ENCODE measurements at places on chromosomes 12 and 14. TPM values are rescaled to one million over a fixed set of nuclear protein-coding genes. Genes with fewer than 3 reads are reported as not detected.

DNA sequence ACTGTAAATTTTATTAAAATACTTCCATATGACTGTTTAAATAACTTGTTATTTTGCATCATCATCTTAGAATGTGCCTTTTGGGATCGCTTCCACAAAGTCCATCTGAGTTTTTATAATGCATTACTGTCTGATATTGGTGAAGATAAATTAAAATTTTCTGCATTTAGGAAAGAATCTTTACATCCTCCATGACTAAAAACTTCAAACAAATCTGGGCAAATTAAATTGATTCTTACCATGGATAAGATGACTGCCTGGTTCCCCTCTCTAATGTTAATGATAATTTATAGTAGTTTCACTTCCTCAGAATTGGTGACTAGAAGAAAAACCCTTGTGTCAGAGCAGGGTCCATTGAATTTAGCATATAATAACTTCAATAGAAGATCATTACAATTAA lies 94.7 kb upstream of the SLC38A4 start:
- no peak for DNase-seq

The CACNA1C gene
- total RNA-seq: 0.14 TPM

The STON2 gene
- not detected for total RNA-seq

DNA sequence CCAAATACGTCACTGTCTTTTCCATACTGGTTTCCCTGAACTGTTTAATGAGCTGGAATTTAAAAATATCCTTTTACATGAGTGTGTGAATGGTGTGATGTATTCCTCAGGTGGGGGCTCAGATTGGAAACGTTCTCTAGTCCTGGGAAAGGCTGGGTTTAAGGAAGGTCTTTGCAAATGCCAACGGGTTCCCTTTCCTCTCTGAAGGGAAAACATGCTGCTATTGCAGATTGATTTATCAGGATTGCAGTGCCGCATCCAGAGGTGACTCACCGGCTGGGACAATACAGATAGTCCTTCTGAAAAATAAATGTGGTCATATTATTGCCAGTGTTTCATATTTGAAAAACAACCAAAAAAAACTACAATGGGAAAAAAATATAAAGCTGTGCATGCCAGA lies 193.1 kb upstream of the FLRT2 start:
- DNase-seq: no peak
